ENCODE measurements at places on chromosomes 16 and 17.

- DNase-seq = no peak
Observed at GRCh38 chr17:79356839-79357447, 253.9 kb downstream of the RBFOX3 start.

DNA sequence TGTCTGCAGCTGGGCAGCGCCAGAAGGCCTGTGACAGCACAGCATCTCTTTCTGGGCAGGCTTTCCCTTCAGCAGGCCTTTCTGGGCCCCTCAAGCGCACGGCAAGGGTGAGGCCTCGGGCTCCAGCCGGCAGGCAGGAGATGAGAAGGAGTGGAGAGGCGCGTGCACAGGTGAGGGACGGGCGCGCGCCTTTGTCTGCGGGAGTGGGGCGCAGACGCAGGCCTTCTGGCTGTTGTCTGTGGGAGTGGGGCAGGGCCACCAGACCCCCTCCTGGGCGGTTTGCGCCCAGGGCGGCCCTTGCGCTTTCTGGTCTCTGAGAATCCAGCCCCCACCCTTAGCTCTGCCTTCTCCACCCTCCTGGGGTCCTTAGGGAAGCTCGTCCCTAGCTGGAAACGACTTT is 6.5 kb downstream of the ZNF205 start:
- no peak for DNase-seq

DNA sequence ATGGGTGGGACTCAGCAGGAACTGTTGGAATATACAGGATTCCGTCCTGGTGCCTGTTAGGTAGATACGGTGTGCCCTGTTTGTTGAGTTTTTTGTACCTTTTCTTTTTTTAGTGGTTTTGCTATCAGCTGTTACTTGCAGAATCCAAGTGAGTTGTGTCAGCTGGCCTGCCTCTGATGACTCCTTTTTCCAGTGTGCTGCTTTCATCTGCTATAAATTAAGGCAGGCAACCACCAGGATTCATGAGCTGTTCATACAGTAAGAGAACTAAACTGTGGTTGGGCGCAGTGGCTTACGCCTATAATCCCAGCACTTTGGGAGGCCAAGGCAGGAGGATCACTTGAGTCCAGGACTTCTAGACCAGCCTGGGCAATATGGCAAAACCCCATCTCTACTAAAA is 79.9 kb downstream of the WNT3 start:
- no peak for DNase-seq

DNA sequence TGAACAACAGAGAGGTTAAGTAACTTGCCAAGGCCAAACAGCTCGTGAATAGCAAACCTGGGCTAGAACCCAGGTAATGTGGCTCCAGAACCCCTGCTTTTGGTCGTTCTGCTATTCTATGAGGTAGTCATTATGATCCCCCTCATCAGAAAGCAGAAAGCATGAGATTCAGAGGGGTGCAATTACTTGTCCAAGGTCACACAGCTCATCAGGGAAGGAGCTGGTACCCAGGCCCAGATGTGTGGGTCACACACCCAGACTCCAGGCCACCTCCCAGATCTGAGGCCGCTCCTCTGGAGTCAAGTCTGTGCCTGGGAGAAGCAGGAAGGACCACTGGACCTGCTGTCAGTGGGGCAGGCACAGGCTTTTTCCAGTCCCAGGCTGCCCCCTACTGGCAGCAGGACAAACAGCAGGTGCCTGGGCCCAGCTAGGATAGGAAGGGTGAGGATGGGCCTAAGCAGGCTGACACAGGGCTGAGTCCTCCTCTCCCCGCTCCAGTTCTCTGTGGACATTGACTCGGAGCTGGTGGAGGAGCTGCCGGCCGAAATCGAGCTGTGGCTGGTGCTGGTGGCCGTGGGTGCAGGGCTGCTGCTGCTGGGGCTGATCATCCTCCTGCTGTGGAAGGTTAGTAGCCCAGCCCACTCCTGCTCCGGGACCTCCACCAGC is 7.8 kb upstream of the PDK2 start:
- DNase-seq = no peak

- DNase-seq = no peak
Observed at GRCh38 chr16:57592591-57593003, 35.8 kb upstream of the ADGRG1 start.

- DNase-seq = no peak
Observed at GRCh38 chr16:29820271-29820701, at the start of gene MVP. MVP (plus strand) TSS chr16:29820462; CDS start chr16:29830550, 10,088 bp downstream.

DNA sequence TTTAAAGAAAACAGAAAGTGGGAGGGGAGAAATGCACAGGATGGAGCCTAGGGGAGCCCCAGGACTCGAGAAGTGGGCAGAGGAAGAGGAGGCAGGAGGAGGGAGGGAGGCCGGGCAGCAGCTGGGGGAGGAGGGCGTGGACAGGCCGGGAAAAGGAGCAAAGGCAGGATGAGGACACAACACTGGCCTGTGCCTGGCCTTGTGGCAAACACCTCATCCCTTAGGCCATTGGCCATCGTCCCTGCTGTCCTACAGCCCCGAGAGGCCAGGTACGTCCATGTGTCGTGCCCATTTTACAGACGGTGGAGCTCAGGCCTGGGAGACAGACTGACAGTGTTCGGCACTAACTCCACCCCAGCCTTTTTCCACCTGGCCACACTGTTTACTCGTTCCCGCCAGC is 15.9 kb downstream of the JPH3 start:
- DNase-seq = no peak

DNA sequence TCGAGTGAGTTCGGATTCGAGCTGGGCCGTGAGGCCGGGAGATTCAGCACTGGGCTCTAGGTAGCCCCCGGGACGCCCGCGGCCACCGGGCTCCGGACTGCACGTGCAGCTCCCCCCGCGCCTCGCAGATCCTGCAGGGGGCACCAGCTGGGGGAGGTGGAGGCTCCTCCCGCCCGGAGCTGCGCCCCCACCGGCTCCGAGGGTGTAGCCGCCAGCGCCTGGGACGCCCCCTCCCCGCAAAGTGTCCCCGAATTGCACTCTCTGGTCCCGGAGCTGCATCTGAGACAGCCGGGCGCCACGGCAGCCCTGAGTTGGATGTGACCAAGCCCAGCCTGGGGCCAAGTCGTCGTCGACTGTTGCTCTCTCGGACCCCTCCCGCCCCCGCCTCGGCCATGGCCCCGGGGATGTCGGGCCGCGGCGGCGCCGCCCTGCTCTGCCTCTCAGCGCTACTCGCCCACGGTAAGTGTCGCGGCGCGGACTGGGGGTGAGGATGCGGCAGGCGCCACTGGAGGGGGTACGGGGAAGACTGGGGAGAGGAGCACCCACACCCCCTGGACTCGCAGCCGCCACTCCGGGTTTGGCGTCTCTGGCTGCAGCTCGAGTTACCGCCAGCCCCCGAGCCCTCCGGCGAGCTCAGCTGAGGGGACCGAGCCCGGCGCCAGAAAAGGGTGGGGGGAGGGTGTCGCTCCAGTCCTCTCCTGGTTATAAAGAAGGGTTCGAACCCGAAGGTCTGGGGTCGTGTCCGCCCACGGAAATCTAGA is 1.5 kb downstream of the TMEM132E start:
- no peak for DNase-seq

GRCh38 chr16:57430955-57431354 is 16.2 kb downstream of the CIAPIN1 start:
- DNase-seq = no peak

DNA sequence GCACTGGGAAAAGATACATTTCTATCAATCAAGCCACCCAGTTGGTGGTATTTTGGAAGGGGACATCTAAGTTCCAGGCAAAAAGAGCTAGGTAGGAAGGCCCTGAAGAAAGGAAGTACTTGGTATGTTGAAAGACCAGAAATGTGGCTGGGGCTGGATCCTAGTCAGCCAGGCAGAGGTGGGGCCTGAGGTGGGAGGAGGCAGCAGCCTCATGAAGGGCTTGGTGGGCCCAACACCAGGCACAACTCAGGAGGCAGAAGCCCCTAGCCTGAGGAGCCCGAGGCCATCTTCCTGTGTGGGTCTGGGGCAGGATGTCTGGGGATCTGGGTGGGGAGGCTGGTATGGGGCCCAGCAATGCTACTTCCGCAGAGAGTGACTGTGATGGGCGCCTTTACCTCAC is 105.9 kb downstream of the SALL1 start:
- no peak for DNase-seq
